Smooth muscle cell of the brain vasculature (primary cell): ENCODE measurements at places on chromosomes 12 and 14.

GRCh38 chr14:61492474-61492873 lies 171.1 kb downstream of the PRKCH start:
- no peak for DNase-seq

- no peak for DNase-seq
Observed at GRCh38 chr14:37969511-37969979, 238.2 kb upstream of the SSTR1 start.

- no peak for DNase-seq
Observed at GRCh38 chr12:4169531-4169930, 104.0 kb upstream of the CCND2 start.

DNA sequence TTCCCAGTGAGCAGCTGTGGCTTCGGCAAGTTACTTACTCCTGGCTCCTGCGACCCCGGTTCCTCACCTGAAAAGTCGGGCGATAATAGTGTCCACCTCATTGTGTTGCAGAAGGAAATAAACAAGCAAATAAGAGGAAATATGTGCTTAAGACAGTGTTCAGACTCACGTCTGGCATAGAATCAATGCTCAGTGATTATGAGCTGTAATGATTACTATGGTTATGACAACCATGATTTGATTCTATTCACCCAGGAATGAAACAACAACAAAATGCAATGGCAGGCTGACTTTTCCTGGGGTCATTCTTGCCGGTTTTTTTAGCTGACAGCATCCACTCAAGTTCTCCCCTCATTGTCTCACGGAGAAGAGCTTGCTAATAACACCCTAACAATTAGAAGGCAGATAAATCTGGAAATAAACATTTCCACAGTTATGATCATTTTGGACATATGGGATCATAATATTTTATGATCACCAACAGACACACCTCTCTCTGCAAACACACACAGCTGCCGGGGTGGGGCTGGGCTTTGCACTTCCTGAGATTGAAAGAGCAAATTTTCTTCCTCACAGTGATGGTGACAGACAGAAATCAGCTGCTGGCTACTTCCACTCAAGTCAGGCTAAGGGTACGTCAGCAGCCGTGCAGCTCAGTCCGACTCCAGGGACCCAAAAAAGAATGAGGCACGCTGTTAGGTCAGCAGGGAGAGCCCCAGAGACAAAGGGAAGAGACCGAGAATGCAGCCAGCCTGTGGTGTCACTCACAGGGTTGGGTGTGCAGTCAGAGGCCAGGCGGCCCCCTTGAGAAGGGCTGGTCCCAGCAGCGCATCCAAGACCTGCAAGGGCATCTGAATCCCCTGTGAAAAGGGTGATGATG lies 158.0 kb downstream of the RIMBP2 start:
- no peak for DNase-seq

DNA sequence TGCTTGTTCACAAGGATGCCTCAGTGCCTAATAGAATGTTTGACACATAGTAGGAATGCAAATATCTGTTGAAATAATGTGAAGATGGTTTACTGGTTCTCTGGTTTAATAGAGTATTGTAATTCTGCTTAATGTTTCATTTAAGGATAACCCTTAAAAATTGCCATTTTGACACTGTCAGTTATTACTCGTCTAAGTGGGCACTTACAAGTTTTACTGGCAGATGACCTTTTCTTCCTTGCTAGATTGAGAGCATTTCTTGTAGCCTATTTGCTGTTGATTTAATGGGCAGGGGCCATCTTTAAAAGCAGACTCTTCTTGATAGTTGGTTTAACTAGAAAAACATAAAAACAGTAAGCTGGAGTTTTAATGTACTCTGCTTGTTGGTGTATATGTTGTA lies 1.9 kb downstream of the TMEM263 start:
- DNase-seq, result no peak
